Activated CD4-positive, alpha-beta T cell treated with anti-CD3 and anti-CD28 coated beads, Interleukin-2, Interleukin-4, amounts not matched to agents 100 ng/mL and 50 ng/mL, durations not matched to agents 16 hours and 8 hours (primary cell): ENCODE measurements at places on chromosomes 4 and X.

- DNase-seq, result no peak
Measured at GRCh38 chrX:20265726-20266681, 705 bp downstream of the RPS6KA3 start.

DNA sequence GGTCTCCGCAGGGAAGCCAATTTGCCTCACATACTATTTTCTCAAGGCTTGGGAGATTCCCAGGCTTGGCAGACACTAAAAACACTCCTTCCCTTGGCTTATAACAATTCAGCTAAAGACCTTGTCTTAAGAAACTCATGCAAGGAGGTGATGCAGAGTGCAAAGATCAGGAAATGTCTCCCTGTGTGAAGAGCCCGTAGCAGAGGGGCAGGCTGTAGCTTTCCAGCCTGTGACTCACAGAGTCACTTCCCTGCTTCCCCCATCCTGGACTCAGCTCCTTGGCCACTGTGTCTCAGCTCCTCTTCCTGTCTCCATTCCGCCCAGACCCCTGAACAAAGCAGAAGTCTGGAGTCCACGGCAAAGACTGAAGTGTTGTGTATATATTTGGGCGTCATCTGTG is 56.1 kb downstream of the KDR start:
- no peak for DNase-seq

GRCh38 chrX:118464501-118464900 is 31.1 kb upstream of the DOCK11 start:
- DNase-seq, result no peak

- no peak for DNase-seq
Measured at GRCh38 chrX:134180601-134181274, 56.2 kb upstream of the CCDC160 start.

- DNase-seq, result no peak
Measured at GRCh38 chr4:127217586-127218229, 415.0 kb upstream of the INTU start.
